LHCN-M2 (cell line): ENCODE measurements at places on chromosomes 3 and 15. TPM values are rescaled to one million over a fixed set of nuclear protein-coding genes. Genes with fewer than 3 reads are reported as not detected.

- DNase-seq: no peak
Observed at GRCh38 chr3:50612234-50612882, 784 bp upstream of the CISH start.

C15orf61 gene
- total RNA-seq: 1.6 and 4.0 TPM in 2 replicates

CBLB gene
- 13.9 and 15.7 TPM in 2 replicates for total RNA-seq

DNA sequence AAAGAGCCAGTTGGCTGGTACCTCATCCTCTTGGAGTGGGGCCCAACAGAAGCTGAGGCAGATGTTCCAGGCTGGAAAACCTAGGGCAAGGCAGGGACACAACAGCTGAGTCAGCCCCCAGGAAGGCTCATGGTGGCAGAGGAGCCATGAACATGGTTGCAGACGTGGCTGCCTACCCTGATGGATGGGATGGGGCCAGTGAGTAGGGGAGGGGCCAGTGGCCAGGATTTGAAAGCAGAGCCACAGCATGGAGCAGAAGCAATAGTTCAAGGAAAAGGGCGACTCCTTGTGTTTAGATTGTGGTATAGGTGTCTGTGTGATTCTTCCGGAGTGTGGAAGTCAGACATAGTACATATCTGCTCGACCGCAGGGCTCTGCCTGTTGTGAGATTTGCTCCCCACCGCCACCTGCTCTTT, 24.2 kb downstream of the PXYLP1 start:
- DNase-seq: peak; percentile 48

DNA sequence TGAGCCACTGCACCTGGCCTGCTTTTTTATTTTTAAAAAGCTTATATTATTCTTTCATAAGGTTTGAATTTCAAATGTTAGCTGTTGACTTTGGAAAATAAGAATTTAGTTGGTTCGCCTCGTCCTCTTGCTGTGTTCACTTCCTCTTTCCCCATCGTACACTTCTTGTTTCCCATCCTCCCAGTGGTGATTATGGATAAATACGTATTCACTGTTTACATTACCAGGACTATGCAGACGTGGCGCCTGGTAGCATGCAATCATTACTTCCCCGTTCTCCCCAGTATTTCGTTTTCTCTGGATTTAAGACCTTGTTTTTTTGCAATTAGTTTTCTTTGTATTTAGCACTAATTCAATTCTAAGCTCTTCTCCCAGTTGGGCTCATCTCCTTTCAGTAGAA, 70.1 kb downstream of the LMLN start:
- no peak for DNase-seq

DNA sequence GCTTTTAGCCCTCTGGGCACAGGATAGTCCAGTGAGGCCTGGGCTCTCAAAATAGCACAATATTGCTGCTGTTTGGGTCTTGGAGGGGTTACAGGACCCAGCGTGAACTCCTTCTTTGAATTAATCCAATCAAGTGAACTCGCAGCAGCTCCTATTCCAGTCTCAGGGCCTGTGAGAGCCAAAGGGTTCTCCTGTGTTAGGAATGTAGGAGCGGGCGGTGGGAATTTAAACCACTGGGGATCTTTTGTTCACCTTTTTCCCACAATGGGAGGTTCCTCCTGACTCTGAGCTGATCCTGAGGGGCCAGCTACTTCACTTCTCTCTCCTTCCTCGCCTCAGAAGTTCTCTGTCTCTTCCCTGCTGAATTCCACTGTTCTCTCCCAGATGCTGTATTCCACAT, 504.0 kb downstream of the UNC13C start:
- DNase-seq: no peak

ATP10A gene
- 0.69 and 0.96 TPM in 2 replicates for total RNA-seq

DNA sequence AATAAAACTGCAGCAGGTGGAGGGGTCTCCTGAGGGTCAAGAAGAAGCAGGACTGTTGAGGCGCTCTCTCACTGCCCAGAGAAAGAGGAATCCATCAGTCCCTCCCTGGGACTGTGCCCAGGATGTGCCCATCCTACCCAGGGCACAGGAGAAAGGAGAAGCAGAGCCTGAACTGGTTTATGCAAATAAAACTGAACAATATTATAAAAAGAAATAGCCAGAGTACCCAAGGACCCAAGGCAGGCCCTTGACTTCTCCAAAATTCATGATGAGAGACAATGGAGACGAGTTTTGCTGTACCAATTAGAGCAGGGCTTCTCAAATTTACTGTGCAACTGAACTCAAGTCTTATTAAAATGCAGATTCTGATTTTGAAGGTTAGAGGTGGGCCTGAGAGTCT, 211.0 kb downstream of the IGSF11 start:
- DNase-seq: no peak

HRG gene
- 0.06 TPM in 1 of 2 replicates, not detected in the other for total RNA-seq

SLC22A14 gene
- total RNA-seq: not detected in 2 replicates

- peak; percentile 43 for DNase-seq
Observed at GRCh38 chr3:196694202-196694638, 17.8 kb downstream of the CEP19 start.
